ENCODE measurements at places on chromosomes 4 and X.
A peak's percentile ranks its signal among the peaks of the same experiment; 100 is the strongest.

DNA sequence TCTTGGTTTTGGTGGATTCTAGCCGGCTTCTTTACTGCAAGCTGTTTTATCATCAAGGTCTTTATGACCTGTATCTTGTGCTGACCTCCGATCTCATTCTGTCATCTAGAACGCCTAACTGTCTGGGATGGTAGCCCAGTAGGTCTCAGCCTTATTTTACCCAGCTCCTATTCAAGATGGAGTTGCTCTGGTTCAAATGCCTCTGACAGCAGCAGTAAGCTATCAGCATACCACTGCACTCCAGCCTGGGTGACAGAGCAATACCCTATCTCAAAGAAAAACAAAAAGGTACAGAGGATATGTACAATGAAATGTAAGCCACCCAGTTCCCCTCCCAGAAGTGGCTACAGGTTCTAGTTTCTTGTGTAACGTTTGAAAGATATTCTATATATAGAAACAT lies 36.1 kb downstream of the HERC6 start:
- no peak for DNase-seq

GRCh38 chr4:47367761-47368160 lies 95.7 kb downstream of the COMMD8 start:
- DNase-seq: peak; percentile 78

DNA sequence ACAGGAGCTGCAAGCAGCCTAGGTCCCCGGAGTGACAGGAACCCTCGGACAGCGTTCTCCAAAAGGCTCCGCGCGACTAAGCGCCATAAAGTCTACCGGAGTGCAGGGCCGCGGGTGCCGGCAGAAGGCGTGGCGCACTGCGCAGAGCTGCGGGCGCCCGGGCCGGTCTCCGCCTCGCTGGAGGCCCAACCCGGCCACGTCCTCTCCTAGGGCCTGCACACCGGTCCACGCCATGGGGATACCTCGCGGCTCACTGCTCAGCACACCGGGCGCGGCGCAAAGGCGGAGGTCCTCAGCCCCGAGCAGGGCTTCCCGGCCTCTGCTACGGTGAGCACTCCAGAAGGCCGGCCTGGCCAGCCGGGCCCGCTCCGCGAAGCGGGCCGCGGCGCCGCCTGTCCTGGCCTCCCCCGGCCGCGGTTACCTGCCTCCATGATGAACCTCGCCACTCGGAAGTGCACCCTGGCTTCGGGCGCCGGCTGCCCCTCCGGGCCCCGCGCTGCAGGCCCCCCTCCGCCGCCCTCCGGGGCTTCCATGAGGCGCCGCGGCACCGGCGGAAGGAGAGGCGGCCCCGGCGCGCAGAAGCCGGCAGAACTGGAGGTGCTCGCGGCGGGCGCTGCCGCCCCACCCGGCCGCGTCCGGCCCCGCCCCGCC lies at the start of gene CCNQ:
TSS of gene CCNQ (minus strand) at position 599 of the 651 bp plus-strand sequence. CDS start at position 533, 66 bp downstream.
- peak; percentile 44 for DNase-seq

DNA sequence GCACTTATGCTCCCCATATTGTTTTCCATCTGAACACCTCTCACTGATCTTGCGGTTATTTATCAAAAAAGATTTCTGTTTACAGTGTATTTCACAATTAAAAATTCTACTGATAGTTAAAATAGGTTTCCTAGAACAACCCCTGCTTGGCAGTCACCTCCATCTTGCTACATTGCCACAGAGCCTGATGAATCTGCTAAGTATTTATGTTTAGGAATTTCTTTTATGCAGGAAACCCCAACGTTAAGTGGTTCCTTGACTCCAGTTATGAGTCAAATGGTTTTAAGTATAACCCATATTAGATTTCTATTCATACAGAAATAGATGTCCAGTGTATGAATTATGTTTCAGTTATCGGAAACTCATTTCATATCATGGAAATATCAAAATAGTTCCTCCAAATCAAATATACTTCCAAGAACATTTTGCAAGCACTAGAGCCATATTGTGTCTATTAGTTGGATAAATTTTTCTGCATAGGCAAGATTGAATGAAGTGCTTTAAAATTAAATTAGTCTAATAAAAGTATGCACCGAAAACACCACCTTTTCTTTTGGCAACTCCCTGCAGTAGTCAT lies 20.6 kb downstream of the GALNT7 start:
- no peak for DNase-seq

- DNase-seq: no peak
Observed at GRCh38 chr4:10613926-10614478, 70.6 kb downstream of the CLNK start.

GRCh38 chr4:7330031-7330596 lies 104.6 kb downstream of the PSAPL1 start:
- no peak for DNase-seq

- no peak for DNase-seq
Observed at GRCh38 chr4:128364565-128364964, 77.0 kb upstream of the PGRMC2 start.

GRCh38 chr4:73929278-73929677 lies 52.5 kb downstream of the PF4 start:
- DNase-seq: no peak

DNA sequence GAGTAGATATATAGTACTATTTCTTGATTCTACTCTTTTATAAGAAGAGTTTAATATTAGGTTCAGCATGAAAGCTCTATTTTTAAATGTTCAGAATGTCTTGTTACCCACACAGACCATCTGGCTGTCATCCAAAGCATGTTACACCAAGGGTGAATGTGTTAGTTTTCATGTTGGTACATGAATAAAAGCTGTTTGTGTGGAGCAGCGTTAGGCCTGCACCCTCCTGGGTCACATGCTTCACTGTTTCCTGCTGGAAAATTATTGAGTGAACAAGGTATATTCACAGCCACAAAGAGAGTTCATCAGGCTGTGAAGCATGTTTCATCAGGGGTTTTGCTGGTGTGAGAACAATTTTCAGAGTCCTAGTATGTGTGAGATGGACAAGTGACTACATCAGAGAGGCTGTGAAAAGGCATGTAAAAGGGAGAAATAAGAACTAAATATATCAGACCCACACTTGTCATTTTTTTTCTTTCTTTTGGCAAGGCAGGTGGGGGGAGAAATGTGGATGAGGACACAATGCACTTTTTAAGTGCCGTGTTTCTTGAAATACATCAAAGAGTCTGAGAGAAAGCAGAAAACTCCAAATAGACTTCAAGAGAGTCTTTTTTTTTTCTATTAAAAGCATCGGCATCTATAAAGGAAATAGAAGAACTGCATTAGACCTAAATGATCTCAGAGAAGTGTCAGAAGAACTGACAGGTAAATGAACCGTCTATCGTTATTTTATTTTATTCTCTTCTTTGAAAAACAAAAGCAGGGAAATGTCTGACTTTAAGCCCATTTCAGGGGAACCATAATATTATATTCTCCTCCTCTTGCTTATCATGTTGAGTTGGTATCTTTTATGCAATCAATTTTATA lies 2429.7 kb downstream of the PCDH7 start:
- DNase-seq: no peak

GRCh38 chrX:13298836-13299235 lies 21.0 kb downstream of the ATXN3L start:
- no peak for DNase-seq
